ENCODE measurements at places on chromosomes 7 and 10.

- DNase-seq = peak; percentile 57
Observed at GRCh38 chr10:73159038-73159648, 8.7 kb downstream of the ECD start.

- DNase-seq = no peak
Observed at GRCh38 chr10:102344067-102344466, 51.4 kb upstream of the NFKB2 start.

- no peak for DNase-seq
Observed at GRCh38 chr7:70835658-70836057, 296.3 kb upstream of the GALNT17 start.

DNA sequence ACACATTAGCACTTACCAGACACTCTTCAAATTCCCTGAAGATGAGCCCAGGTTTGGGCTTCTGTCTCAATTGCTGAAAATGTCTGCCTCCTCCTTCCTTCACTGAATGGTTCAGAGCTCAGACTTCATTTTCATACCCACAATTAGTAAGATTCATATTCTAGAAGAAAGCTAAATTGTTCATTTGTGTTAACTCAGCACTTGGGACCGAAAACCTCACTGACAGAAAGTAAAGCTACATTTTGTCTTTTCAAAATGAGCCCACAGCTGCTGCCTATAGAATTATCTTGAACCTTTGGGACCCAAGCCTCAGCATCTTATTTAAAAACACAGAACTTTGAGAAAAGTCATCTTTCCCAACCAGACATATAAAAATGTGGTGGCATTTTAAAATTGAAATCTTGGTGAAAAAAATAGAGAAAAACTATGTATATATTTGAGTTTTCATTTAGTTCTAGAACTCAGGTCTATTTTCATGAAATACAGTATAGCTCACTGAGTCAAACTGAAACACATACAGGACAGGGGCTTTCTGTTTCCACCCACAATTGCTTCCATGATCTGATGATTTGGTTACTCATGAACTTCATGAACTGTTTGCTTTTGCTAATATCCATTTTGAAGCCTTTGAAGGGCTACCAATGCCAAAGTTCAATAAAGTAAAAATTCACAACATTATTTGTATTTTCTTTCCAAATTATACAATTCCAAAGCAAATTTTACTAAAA, 119.1 kb upstream of the PFKP start:
- peak; percentile 21 for DNase-seq

DNA sequence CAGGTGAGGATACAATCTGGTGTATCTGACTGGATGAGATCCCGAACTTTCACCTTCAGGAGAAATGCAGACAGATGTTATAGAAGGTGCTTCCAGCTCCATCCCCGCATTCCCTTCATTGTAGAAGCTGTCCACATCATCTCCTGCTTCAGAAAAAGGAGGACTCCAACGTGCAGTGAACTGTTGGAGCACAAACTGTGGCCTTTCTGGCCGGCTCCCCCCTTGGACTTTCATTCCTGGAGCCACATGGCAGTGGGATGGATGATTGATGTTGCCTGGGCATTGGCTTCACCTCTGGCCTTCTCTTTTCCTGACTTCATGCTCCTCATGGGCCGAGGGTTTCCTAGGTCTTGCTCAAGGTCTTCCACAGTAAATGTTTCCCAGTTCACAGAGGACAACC, 29.6 kb upstream of the ZNF273 start:
- no peak for DNase-seq

- no peak for DNase-seq
Observed at GRCh38 chr7:128122576-128123290, 91.5 kb upstream of the LRRC4 start.

DNA sequence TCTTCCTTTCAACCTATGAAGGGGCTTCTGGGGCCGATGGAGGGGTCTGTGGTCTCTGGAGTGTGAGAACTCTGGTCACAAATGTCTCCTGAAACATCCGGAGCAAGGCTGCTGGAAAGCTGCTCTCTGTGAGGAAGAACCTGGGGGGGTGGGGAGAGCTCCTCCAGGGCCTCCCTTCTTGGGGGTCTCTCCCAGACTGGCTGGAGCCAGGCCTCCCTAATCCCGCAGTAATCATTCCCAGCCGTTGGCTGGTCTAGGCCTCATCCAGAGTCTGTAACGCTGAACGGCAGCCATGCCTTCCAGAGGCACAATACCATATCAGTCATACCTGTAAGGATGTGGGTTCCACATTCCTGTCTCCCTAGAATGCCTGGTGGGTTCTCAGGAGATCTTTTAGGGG, 4.4 kb upstream of the LZTS2 start:
- DNase-seq = no peak

DNA sequence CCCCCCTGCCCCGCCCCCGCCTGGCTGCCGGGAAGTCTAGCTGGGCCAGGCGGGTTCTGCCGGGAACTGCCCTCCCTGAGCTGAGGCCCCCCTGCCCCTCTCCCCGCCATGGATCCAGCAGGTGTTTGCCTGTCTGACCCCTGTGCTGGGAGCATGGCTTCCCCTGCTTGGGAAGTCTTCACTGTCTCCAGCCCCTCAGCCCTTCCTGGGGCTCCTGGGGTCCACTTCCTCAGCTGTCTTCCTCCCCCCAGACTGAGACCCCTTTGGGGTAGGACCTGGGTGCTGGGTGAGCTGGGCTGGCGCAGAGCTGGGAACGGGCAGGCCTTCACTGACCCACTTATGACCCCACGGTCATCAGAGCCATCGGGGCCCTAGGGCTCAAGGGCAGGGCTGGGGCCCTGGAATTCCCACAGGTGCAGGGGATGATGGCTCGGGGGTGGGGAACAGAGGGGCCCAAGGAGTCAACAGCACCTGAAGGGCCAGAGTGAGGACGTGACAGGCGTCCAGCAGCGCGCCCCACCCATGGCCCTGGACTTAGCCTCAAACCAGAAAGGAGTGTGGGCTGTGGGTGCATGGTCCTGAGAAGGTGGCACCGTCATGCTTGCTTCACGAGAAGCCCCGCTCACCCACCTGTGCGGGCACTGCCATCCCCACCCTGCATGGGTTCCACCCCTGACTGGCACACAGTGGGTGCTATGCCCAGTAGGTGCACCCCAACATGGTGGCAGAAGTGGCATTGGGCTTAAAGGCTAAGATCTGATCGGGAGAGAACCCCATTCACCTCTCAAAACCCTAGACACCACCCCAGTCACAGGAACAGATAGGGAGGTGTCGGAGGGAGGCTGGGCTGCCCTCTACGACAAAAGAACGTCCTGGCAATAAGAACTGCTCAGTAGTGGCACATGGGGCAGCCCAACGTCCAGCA, 16.2 kb upstream of the TNRC18 start:
- no peak for DNase-seq

DNA sequence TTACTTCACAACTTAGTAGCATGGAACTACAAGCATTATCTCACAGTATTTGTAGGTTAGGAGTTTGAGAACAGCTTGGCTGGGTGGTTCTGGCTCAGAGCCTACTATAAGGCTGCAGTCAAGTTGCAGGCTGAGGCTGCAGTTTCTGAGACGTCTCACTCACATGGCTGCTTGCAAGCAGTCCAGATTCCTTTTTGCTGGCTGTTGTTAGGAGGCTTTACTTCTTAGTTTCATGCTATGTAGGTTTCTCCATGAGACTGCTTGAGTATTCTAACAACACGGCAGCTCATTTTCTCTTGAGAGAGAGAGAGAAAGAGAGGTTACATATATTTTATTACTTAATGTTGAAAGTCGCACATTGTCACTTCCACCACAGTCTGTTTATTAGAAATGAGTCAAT, 1073.9 kb downstream of the NXPH1 start:
- DNase-seq = no peak

DNA sequence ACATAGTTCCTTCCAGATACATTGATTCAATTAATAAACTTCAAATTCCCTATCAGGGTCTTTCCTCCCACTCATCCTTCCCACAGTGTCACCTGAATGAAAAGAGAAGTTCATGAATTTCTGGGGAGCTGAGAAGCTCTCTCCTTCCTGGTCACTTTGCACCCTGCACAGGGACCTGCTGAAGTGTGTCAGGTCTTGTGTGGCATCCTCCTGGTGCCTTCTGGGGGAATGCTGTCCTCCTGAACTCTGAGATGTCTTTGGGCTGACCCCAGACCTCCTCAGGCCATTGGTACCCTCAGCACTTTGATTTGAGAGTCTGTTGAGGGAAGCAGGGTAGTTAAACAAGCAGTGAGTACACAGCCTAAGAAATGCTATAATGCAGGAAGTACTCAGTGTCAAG, 39.5 kb upstream of the ITGA8 start:
- no peak for DNase-seq

GRCh38 chr10:116766241-116766827, 24.0 kb upstream of the HSPA12A start:
- DNase-seq = no peak

- no peak for DNase-seq
Observed at GRCh38 chr10:65358565-65358964, 1567.3 kb upstream of the LRRTM3 start.

GRCh38 chr7:116779931-116780330, 82.5 kb upstream of the CAPZA2 start:
- no peak for DNase-seq

GRCh38 chr10:92880233-92880861, 32.0 kb downstream of the EXOC6 start:
- DNase-seq = no peak

DNA sequence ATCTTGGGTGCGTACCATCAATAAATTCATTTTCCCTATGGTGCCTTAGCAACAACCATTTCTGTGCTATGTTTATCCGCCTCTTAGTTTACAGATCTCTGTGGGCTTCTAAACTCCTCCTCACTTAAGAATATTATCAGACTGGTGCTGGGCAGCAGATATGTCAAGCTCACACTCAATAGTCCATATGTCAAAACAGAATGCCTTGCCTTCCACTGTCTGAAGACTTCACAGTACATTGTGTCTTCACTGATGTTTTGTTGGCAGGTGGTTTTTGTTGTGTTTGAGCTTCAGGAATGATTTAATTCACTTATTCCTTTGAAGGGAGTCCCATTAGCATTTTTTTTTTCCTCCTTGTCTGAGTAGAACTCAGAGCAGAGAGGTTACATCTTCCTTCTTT, 419.6 kb downstream of the DNAJB9 start:
- DNase-seq = no peak

- peak; percentile 29 for DNase-seq
Observed at GRCh38 chr7:128794020-128794419, 2.3 kb downstream of the CCDC136 start.

DNA sequence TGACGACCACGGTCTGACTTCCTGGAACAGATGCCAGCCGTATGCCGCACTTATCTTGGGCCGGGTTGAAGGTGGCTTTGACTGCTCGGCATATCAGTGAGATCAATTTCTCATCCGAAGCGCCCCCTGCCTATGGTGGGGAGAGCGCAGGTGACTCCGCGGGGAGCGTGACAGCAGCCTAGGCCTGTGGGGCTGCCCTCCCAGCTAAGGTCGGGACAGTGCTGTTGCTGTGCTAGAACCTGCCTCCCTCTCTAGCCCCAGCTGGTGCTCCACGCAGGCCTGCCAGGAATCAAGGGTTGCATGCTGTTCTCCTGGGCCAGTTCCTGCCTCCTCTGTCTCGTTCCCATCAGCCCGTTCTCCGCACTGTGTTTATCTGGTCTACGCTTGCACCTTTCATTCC, 49.8 kb downstream of the PODXL start:
- no peak for DNase-seq

- no peak for DNase-seq
Observed at GRCh38 chr7:99594948-99595745, 2.9 kb upstream of the TMEM225B start.

- DNase-seq = no peak
Observed at GRCh38 chr10:46536171-46536570, 20.3 kb downstream of the GPRIN2 start.

DNA sequence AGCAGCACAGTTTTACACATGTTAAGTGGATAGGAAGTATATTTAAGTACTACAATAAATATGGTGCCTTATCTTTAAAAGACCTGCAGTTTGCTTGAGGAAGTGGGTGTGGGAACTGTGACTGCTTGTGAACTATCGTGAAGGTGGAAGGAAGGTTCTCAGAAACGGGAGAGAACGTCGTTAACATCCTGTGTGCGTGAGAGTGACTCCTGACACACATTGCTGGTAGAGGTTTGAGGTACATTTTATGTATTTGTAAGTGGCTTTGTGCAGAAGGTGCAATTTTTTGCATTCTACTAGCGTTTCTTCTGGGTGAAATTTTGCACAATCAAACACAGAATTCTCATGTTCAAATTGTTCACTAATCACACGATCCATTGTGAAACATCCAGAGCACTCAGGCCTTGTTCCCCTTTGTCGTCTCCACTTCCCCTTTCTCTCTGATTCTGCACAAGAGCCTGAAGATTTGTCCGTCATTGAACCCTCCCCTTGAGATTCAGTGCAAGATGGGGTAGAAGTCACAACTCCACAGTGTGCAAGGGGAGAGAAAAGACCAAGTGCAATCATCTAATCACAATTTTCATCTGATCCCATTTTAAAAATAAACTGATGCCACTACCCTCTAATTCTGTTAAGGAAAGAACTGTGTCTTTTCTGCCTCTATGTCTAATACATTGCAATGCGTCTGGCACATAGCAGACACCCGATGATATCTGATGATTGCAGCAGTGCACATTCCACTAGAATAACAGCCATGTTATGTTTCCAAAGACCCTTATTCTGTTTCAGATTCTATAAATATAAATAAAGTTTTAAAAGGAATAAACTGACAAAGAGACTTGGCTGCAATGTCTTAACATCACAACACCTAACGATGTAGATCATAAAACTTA, 279.9 kb downstream of the NEBL start:
- DNase-seq = no peak

- DNase-seq = no peak
Observed at GRCh38 chr10:73875139-73875475, 752 bp upstream of the CAMK2G start.

GRCh38 chr10:112490545-112490944, 43.5 kb downstream of the VTI1A start:
- DNase-seq = no peak

GRCh38 chr10:56920601-56921261, 559.7 kb upstream of the ZWINT start:
- DNase-seq = no peak

DNA sequence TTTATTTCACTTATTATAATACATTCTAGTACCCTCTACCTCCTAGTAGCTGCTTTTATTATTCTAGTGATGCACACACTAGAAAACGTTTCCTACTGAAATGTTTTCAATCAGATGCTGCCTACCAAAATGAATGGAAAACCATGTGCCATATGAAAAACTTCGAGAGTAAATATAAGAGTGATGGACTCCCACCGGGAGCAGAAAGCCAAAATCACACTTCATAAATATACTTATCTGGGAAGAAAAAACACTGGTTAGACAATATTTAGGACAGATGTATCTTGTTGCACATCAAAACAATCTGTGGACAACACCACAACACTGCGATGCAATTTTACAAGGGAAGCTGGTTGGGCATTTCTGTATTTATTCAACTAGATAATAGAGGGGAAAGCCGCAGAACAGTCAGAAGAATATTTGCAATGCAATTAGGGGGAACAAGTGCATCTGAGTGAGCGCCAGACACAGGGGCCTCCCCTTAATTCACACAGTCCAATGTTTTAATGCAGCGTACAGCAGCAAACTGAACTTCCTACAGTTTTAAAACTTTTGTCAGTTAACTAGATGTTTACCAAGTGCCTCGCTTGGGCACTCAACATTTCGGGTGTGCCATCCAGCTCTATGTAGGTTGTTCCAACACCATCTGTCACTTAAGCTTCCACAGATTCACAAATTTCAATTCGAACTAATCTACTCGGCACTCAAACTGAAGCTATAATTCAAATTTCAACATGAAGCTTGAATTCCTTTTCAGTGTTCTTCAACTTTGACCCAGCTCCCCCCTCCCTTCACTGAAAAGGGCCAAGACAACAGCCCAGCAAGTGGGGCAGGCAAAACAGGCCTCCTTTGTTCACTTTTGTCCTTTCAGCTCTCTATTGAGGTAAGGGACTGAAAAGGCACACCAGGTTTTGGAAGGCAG, 7.4 kb downstream of the NRCAM start:
- DNase-seq = no peak

Data from stimulated activated CD4-positive, alpha-beta T cell treated with anti-CD3 and anti-CD28 coated beads, Interleukin-15, amount 100 ng/mL, for 24 hours (primary cell).